ENCODE measurements at places on chromosomes 16 and 17. TPM values are rescaled to one million over a fixed set of nuclear protein-coding genes. Genes with fewer than 3 reads are reported as not detected.

Gene ACAP1
- 3.4 TPM for total RNA-seq

Gene SBK1
- total RNA-seq = 1.5 TPM

Gene KLHL10
- total RNA-seq = 0.80 TPM

Gene CA10
- not detected for total RNA-seq

Gene TBC1D28
- total RNA-seq = not detected

Gene GP2
- total RNA-seq = 1.3 TPM

All from breast epithelium (tissue), 4 donors.